Sciatic nerve (tissue), 2 donors: ENCODE measurements at places on chromosomes 12 and 14. TPM values are rescaled to one million over a fixed set of nuclear protein-coding genes. Genes with fewer than 3 reads are reported as not detected.

MGST1 gene
- total RNA-seq: 80.6 TPM

GRCh38 chr12:39122562-39123204, 217.3 kb upstream of the CPNE8 start:
- DNase-seq: no peak

PPP4R4 gene
- total RNA-seq: 1.0 TPM

DNA sequence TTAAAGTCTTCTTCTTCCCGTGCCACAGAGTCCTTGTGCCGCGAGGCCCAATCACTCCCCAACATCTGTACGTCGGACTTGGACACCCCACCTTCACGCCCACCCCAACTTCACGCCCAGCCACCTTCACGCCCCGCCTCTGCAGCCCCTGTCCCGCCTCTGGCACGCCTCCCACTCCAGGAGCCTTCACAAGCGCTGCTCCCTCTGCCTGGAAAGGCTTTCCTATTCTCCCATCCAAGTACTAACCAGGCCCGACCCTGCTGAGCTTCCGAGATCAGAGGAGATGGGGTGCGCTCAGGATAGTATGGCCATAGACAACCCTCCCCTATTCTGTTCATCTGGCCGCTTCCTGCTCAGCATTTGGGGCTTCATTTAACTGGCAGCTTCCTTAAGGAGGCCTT, 17.3 kb upstream of the EIF5 start:
- DNase-seq: no peak

DNA sequence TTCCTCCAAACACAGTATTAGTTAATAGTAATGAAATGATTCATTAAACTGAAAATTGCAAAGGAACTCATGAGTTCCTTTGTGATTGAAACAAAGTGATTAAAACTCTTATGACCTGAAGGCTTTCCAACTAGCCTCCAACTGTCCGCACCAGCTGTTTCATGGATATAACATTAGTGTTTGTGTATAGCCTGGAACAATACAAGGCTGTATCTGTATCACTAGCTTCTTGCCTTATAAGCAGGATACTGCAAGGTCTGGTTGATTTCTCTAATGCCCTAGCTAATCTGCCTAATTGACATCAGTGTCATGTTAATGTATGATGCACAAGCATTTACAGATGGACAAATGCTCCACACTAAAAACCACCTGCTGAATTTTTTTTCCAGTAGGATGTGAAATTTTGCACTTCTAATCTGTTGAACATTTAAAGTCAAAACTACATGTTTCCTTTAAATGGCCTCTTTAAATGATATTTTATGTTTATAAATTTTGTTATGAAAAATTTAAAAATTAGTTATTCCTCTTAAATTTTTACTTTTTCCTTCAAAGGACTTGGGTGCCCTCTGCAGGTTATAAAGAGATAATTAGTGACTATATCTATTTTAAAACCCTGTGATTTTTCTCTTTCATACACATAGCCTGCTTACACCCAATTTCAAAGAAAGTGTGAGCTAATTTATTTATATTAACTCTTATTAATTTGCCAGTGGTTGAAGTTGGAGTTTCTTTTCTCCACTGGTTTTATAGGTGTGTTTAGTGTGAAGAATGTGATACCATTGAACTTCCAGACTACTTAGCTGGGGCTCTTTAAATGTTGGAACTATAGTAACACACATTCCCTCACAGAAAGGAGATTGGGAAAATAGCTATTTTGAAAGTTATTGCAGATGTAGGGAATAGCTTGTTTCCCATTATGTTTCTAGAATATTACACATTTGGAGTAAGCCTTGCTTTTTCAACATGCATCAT, 25.4 kb downstream of the AP5M1 start:
- no peak for DNase-seq

RPGRIP1 gene
- total RNA-seq: 0.45 TPM
